ENCODE measurements at places on chromosomes 7 and 10. TPM values are rescaled to one million over a fixed set of nuclear protein-coding genes. Genes with fewer than 3 reads are reported as not detected.
A peak's percentile ranks its signal among the peaks of the same experiment; 100 is the strongest.

- no peaks in the 10 kb centered on the region for H3K27me3 ChIP-seq
- no peaks in the 10 kb centered on the region for H3K36me3 ChIP-seq
- H3K27ac ChIP-seq = no peak overlapping the region
- H3K4me1 ChIP-seq = no peaks in the 10 kb centered on the region
- H3K4me3 ChIP-seq = no peak overlapping the region
Measured at GRCh38 chr10:60044242-60044641, 137.9 kb upstream of the CCDC6 start.

GRCh38 chr10:51272555-51272954, 198.3 kb downstream of the PRKG1 start:
- H3K4me3 ChIP-seq = no peak overlapping the region
- DNase-seq = no peak
- H3K36me3 ChIP-seq = no peaks in the 10 kb centered on the region
- no peaks in the 10 kb centered on the region for H3K27me3 ChIP-seq

The ANKRD30A gene
- total RNA-seq = not detected

DNA sequence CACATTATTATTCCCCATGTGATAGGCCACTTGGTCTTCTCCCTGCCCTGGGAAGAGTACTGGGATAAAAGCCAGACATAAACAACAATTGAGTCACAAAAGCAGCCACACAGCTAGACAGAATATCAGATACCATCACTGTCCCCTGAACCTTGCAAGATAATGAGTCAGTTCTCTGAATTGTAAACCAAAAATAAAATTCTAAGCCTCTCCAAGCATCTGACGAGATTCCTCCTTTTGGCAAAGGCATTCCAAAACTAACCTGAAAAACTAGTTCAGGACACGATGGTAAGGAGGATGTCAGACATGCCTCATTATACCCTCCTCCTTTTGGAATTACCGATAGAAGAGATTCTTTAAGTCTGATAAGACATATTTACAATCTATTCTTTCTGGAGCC, 450.7 kb downstream of the HTR7 start:
- H3K36me3 ChIP-seq = no peaks in the 10 kb centered on the region
- no peak overlapping the region for H3K4me3 ChIP-seq
- H3K4me1 ChIP-seq = no peaks in the 10 kb centered on the region

- no peaks in the 10 kb centered on the region for H3K27me3 ChIP-seq
- H3K4me1 ChIP-seq = no peaks in the 10 kb centered on the region
- no peaks in the 10 kb centered on the region for H3K36me3 ChIP-seq
- DNase-seq = no peak
- H3K27ac ChIP-seq = no peak overlapping the region
Measured at GRCh38 chr7:39582536-39582935, 16.3 kb downstream of the YAE1 start.

The CLEC2L gene
- total RNA-seq = not detected

The PILRA gene
- total RNA-seq = 1.8 TPM

The ZNF488 gene
- not detected for total RNA-seq

DNA sequence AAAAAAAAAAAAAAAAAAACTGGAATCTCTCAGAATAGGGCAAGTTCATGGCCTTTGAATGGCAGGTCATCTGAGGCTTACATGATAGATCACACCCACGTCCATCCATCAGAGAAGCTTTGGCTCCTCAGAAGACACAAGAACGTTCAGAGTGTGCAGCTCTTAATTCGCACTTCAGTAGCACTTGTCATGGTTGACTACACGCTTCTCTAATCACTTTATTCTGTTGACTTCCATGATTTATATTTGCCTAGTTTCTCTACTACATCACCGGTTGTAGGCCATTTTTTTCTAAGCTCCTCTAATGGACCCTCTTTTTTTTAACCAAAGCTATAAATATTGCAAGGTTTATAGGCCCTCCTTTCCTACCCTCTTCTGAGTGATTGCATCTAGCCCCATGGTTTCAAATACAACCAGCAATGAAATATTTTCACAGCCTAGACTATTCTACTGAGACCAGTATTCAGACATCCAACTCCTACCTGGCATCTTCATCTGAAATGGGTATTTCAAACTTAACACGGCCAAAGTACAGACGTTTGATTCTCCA, 305.4 kb upstream of the CELF2 start:
- no peaks in the 10 kb centered on the region for H3K36me3 ChIP-seq
- no peak overlapping the region for H3K4me3 ChIP-seq
- DNase-seq = no peak
- no peak overlapping the region for H3K27ac ChIP-seq

The CYP2C19 gene
- total RNA-seq = 0.15 TPM

The KIFBP gene
- 38.1 TPM for total RNA-seq

DNA sequence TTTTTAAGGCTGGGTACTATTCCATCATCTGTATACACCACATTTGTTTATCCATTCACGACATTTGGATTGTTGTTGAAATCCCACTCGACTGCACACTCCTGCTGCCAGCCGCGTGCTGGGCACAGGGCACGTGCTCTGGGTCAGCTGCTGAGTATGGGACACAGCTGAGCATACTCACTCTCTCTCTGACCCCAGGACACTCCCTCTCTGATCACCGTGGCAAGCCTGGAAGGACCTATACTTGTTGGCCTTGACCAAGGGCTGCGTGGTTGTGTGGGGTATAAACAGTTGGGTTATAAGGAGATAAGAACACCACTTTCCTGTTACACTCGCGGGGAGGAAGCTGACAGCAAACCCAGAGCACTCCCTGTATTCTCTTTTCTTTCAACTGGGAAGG, 153.0 kb upstream of the RHEB start:
- H3K4me1 ChIP-seq = peaks cover 9% of the 10 kb centered on the region
- H3K27ac ChIP-seq = no peak overlapping the region
- no peaks in the 10 kb centered on the region for H3K27me3 ChIP-seq

The ADRB1 gene
- total RNA-seq = not detected

DNA sequence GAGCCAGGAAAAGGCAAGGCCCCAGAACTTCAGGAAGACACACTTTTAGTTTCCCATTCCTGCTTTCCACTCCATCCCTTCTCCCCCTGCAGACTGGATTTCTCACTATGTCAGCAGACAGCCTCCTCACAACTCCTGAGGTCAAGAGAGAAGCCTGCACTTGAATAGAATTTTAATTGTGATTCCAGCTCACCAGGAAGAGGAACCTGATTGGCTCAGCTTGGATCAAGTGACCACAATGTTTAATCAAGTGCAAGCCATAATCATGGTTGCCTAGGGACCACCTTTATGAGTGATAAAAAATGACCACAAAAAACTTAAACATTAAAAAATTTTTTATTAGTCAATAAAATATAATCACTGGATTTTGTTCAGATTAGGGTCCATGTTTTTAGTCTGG, 244.7 kb upstream of the RHOBTB1 start:
- no peak overlapping the region for H3K27ac ChIP-seq
- DNase-seq = no peak
- no peaks in the 10 kb centered on the region for H3K36me3 ChIP-seq
- no peaks in the 10 kb centered on the region for H3K27me3 ChIP-seq
- H3K4me3 ChIP-seq = no peak overlapping the region

The C10orf105 gene
- total RNA-seq = not detected

- no peak overlapping the region for H3K27ac ChIP-seq
- no peaks in the 10 kb centered on the region for H3K27me3 ChIP-seq
Measured at GRCh38 chr10:70744617-70745143, 40.5 kb downstream of the TBATA start.

DNA sequence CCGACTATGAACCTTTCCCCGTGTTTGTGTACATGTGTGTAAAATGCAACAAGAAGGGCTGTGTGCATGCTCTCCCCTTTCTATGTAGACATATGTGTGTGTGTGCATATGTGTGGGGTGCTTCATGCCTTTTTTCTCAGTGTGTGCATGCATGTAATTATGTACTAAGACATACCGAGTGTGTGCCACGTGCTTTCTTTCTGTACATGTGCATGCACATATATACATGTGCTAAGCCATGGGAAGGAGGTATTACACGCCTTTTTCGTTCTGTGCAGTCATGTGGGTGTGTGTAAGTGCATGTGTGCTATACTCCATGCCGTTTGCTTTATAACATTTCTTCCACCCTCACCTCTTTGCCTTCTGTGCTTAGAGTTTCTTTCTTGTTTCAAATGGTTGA, 544.3 kb downstream of the TNS3 start:
- H3K4me3 ChIP-seq = no peak overlapping the region
- no peaks in the 10 kb centered on the region for H3K27me3 ChIP-seq
- H3K27ac ChIP-seq = no peak overlapping the region
- peaks cover 28% of the 10 kb centered on the region for H3K4me1 ChIP-seq

The FEZF1 gene
- total RNA-seq = not detected

The PTPN12 gene
- total RNA-seq = 38.0 TPM

- H3K27ac ChIP-seq = no peak overlapping the region
- no peaks in the 10 kb centered on the region for H3K27me3 ChIP-seq
- H3K4me3 ChIP-seq = no peak overlapping the region
- H3K36me3 ChIP-seq = no peaks in the 10 kb centered on the region
- DNase-seq = no peak
Measured at GRCh38 chr10:22637491-22637890, 76.9 kb downstream of the PIP4K2A start.

The ZNF775 gene
- total RNA-seq = 7.5 TPM

DNA sequence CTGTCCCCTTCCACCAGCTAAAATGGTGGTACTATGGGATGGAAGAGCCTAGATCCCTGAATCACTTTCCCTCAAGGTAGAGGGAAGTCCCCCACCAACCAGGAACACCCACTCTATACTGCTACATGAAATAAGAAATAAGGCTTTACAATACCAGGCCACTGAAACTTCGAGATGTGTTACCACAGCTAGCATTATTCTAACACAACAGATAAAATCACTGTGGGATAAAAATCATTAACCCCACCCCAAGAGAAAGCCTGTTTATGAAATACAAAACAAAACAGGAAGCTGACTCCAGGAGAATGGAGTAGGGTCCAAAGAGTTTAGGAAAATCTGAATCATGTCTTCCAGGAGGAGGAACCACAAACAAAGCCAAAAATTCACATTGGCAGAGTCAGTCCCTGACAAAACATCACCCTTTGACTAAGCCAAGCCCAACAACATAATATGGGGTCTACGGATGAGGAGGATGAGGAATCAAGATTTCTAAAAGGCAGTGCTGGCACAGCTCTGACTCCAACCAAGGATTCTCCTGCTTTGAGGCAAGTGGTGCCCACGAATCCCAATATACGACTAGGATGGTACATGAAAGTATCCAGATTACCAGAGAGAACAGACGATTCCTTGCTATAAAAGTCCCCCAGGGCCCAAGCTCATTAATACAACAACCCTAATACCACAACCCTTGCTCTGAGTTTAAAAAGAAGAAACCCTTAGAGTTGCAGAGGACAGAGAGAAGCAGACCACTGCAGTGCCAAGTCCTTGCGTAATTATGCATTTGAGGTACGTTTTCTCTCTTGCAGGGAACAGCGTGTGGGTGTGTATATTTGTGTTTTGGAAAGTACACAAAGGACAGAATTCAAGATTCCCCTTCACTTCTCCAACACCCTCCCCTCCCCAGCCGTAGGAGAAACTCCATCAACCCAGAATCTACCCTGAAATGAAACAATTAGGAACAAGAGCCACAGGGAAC, 23.7 kb downstream of the XPNPEP1 start:
- no peak overlapping the region for H3K4me3 ChIP-seq
- H3K27ac ChIP-seq = peak overlapping the region; percentile 66
- H3K4me1 ChIP-seq = peaks cover 52% of the 10 kb centered on the region
- H3K36me3 ChIP-seq = no peaks in the 10 kb centered on the region
- H3K27me3 ChIP-seq = no peaks in the 10 kb centered on the region

GRCh38 chr7:102912742-102913141, at the start of gene LRRC17:
Gene LRRC17, plus strand, starts transcription at chr7:102913000. Its CDS starts 20,914 bp downstream, at chr7:102933914.
- DNase-seq = no peak
- H3K36me3 ChIP-seq = no peaks in the 10 kb centered on the region
- H3K27me3 ChIP-seq = no peaks in the 10 kb centered on the region

The FFAR4 gene
- total RNA-seq = not detected

The CYP2E1 gene
- total RNA-seq = 3.3 TPM

The MBLAC1 gene
- 1.4 TPM for total RNA-seq

- H3K4me1 ChIP-seq = no peaks in the 10 kb centered on the region
- H3K27ac ChIP-seq = no peak overlapping the region
- no peaks in the 10 kb centered on the region for H3K36me3 ChIP-seq
Measured at GRCh38 chr10:115117301-115117700, 24.1 kb downstream of the ATRNL1 start.

The TMEM140 gene
- 179 TPM for total RNA-seq

The VWC2 gene
- total RNA-seq = not detected

DNA sequence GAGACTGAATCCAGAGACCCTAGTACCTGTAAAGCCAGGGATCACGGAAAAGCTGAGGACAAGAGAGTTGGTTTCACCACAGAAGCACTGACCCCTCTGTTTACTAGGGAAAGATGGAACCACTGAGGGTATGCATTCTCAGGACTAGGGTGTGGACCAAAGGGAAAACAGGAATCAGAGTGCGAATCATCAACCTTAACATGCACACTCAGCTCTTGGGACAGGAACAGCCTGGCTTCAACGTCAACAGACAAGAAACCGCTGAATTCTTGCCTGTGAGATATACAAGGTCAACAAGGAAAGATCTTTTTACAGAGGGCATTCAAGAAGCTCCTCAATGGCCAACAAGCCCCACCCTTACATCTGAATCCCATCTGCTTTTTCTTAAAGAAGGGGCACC, 14.9 kb downstream of the TNRC18 start:
- H3K27ac ChIP-seq = no peak overlapping the region
- H3K27me3 ChIP-seq = no peaks in the 10 kb centered on the region
- H3K36me3 ChIP-seq = no peaks in the 10 kb centered on the region
- H3K4me3 ChIP-seq = no peak overlapping the region

GRCh38 chr7:103810112-103810744, 179.2 kb downstream of the RELN start:
- no peaks in the 10 kb centered on the region for H3K36me3 ChIP-seq
- H3K4me3 ChIP-seq = no peak overlapping the region
- no peak for DNase-seq

- no peaks in the 10 kb centered on the region for H3K27me3 ChIP-seq
- no peak overlapping the region for H3K4me3 ChIP-seq
Measured at GRCh38 chr10:66934711-66935110, 8.9 kb downstream of the LRRTM3 start.

- H3K4me3 ChIP-seq = no peak overlapping the region
- H3K36me3 ChIP-seq = no peaks in the 10 kb centered on the region
- DNase-seq = no peak
- no peak overlapping the region for H3K27ac ChIP-seq
- no peaks in the 10 kb centered on the region for H3K4me1 ChIP-seq
Measured at GRCh38 chr7:20892776-20893175, 106.1 kb upstream of the SP8 start.

GRCh38 chr10:74437822-74438221, 286.8 kb downstream of the ADK start:
- no peaks in the 10 kb centered on the region for H3K4me1 ChIP-seq
- no peaks in the 10 kb centered on the region for H3K36me3 ChIP-seq
- no peak for DNase-seq
- H3K27me3 ChIP-seq = no peaks in the 10 kb centered on the region

- H3K4me1 ChIP-seq = peaks cover 28% of the 10 kb centered on the region
- H3K27ac ChIP-seq = peak overlapping the region; percentile 57
- no peaks in the 10 kb centered on the region for H3K27me3 ChIP-seq
Measured at GRCh38 chr10:95431900-95432342, 129.2 kb downstream of the SORBS1 start.

- H3K4me1 ChIP-seq = peaks cover 30% of the 10 kb centered on the region
- no peak overlapping the region for H3K27ac ChIP-seq
- H3K27me3 ChIP-seq = no peaks in the 10 kb centered on the region
- H3K36me3 ChIP-seq = peaks cover 62% of the 10 kb centered on the region
Measured at GRCh38 chr10:124997306-124997705, 55.4 kb downstream of the ZRANB1 start.

The ENKUR gene
- not detected for total RNA-seq

The DNAH11 gene
- total RNA-seq = 0.10 TPM

GRCh38 chr10:132425029-132425756, 28.2 kb downstream of the PWWP2B start:
- H3K27ac ChIP-seq = no peak overlapping the region
- no peak overlapping the region for H3K4me3 ChIP-seq
- H3K4me1 ChIP-seq = peaks cover 37% of the 10 kb centered on the region
- no peaks in the 10 kb centered on the region for H3K27me3 ChIP-seq

GRCh38 chr7:51471210-51471980, 154.8 kb upstream of the COBL start:
- no peak overlapping the region for H3K27ac ChIP-seq
- no peak overlapping the region for H3K4me3 ChIP-seq
- H3K4me1 ChIP-seq = no peaks in the 10 kb centered on the region
- no peaks in the 10 kb centered on the region for H3K36me3 ChIP-seq

The TASOR2 gene
- 32.0 TPM for total RNA-seq

Measured in gastrocnemius medialis (tissue), 4 donors.